ENCODE measurements at places on chromosomes 1 and 21. TPM values are rescaled to one million over a fixed set of nuclear protein-coding genes. Genes with fewer than 3 reads are reported as not detected.

The TEDDM1 gene
- not detected for total RNA-seq

GRCh38 chr1:180116964-180117763 lies 37.5 kb upstream of the QSOX1 start:
- no peaks in the 10 kb centered on the region for H3K36me3 ChIP-seq
- H3K27ac ChIP-seq, result no peak overlapping the region
- DNase-seq, result no peak
- H3K27me3 ChIP-seq, result no peaks in the 10 kb centered on the region
- H3K4me1 ChIP-seq, result peaks cover 12% of the 10 kb centered on the region
- H3K4me3 ChIP-seq, result no peak overlapping the region

DNA sequence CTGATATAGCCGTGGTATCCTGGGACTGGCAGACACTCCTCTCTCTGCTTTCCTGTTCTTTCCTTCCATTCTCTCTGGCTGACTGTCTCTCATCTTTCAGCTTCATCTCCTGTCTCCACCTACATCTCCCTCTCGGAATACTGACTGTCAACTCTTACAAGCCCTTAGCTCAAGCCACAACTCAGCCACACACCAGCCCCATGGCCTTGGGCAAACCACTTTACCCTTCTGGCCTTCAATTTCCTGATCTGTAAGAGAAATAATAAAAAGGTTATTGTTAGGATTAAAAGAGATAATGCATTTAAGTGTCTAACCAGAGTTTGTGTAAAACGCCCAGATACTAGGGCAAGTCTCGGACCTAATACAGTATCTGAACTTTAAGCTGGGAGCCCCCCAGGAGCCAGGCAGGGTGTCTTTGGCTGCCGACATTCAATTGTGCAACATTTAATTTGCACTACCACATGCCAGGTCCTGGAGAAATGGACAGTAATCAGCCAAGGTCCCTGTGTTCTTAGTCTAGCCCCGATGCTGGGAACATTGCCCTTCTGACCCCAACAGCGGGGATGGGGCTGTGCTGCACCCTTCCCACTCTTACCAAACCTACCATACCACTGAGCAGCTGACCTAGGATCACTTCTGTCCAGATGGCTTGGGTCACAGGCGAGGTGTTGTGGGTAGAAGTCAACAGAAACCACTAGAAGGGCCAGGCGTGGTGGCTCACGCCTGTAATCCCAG lies 5.1 kb downstream of the ECHDC2 start:
- H3K27ac ChIP-seq, result no peak overlapping the region
- no peak overlapping the region for H3K4me3 ChIP-seq
- DNase-seq, result no peak
- H3K36me3 ChIP-seq, result no peaks in the 10 kb centered on the region

DNA sequence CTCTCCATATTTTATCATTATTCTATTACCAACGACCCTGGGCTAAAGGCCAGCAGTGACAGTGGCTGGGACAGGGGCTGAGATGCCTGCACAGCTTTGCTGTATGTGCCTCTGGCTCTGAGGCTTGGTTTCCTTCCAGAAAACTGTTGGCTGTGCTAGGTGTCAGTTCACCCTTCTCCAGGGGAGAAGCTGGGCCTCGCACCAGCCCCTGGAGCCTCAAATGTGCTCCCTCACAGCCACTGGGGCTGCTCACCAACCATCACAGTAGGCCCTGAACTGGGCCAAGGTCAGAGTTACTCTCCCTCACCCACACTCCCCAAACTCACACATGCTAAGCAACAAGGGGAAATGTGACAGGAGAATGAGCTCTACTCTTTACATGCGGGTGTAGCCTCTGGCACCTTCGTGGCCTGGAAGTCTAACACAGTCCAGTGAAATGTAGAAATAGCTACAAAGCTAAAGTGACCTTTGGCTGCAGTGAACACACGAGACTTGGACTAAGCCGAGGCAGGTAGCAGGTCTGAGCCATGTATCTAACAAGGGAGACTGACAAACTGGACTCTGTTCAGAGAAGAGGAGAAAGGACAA lies 4.7 kb upstream of the CD160 start:
- H3K4me3 ChIP-seq, result no peak overlapping the region
- H3K27me3 ChIP-seq, result no peaks in the 10 kb centered on the region
- no peak for DNase-seq
- no peak overlapping the region for H3K27ac ChIP-seq
- H3K4me1 ChIP-seq, result no peaks in the 10 kb centered on the region
- H3K36me3 ChIP-seq, result no peaks in the 10 kb centered on the region

- H3K27ac ChIP-seq, result no peak overlapping the region
- peaks cover 4% of the 10 kb centered on the region for H3K4me1 ChIP-seq
Measured at GRCh38 chr1:24139841-24140425, 3.0 kb downstream of the IL22RA1 start.

The PLEKHN1 gene
- total RNA-seq, result 0.14 TPM

DNA sequence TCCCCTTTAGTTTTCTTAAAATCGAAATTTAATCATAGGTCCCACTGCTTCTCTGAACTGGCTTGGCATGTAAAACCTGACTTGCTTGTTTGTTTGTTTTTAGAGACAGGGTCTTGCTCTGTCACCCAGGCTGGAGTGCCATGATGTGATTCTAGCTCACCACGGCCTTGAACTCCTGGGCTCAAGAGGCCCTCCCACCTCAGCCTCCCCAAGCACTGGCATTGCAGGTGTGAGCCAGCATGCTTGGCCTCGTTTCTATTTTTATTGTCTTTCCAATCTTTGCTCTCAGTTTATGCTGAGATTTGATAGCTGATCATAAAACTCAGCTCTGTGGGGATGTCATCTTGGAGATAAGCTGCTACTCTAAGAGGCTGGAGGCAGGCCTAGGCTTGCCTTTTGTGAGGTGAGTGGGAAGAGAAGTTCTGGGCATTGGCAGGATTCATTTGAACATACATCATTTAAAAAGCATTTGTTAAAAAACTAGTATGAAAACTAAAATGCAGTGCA lies 51.5 kb upstream of the GCLM start:
- H3K27me3 ChIP-seq, result no peaks in the 10 kb centered on the region
- H3K4me1 ChIP-seq, result no peaks in the 10 kb centered on the region
- no peak overlapping the region for H3K27ac ChIP-seq
- DNase-seq, result peak; percentile 36

DNA sequence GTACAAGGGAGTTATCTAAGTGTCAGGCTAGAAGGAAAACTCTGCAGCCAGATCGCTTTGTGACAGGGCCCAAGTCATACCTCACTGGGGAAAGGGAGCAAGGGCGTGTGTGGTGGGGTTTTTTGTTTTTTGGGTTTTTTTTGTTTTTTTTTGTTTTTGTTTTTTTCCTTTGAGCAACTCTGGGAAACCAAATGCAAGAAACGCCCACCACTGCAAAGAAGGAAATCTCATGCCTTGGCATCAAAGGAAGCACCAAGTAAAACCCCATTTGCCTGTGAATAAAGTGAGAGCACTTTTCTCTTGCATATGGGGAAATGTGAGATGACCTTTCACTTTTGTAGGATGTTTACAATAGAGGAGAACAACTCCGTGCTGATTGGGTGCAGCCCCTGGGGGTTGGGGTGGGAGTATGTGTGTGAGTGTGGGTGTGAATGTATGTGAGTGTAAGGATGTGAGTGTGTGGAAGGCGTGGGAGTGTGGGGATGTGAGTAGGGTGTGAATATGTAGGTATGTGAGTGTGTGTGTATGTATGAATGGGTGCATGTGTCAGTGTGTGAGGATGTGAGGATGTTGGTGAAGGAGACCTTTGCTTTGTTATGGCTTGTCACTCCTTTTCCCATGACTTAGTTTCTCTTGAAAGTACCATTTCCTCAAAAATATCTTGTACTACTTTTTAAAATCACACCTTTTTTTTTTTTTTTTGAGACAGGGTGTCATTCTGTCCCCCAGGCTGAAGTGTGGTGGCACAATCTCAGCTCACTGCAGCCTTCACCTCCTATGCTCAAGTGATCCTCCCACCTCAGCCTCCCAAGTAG lies 34.6 kb downstream of the IL12RB2 start:
- H3K27me3 ChIP-seq, result no peaks in the 10 kb centered on the region
- no peak overlapping the region for H3K4me3 ChIP-seq
- H3K36me3 ChIP-seq, result no peaks in the 10 kb centered on the region
- DNase-seq, result no peak
- H3K4me1 ChIP-seq, result no peaks in the 10 kb centered on the region

- no peak overlapping the region for H3K4me3 ChIP-seq
- peaks cover 11% of the 10 kb centered on the region for H3K4me1 ChIP-seq
- no peaks in the 10 kb centered on the region for H3K27me3 ChIP-seq
- H3K36me3 ChIP-seq, result no peaks in the 10 kb centered on the region
Measured at GRCh38 chr1:167739752-167740151, 18.0 kb downstream of the MPZL1 start.

- peak; percentile 25 for DNase-seq
- H3K27ac ChIP-seq, result no peak overlapping the region
- no peaks in the 10 kb centered on the region for H3K4me1 ChIP-seq
- H3K27me3 ChIP-seq, result no peaks in the 10 kb centered on the region
Measured at GRCh38 chr21:36854391-36854790, 112.1 kb downstream of the HLCS start.

DNA sequence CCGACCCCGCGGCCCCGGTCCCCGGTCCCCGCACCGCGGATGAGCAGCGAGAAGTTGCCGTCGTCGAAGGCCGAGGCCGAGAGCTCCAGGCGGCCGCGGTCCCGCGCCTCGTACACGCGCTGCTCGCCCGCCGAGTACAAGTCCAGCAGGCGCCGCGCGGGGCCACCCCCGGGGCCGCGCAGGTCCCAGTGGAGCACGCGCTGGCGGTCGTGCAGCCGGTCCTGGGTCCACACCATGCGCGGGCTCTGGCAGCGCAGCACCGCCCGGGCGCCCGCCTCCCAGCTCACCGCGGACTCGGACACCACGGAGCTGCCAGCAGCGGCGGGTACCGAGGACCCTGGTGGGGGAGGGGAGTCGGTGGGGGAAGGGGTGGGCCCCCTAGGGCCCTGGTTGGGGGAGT lies 2.9 kb downstream of the MXRA8 start:
- H3K27ac ChIP-seq, result peak overlapping the region; percentile 86
- H3K27me3 ChIP-seq, result peaks cover 70% of the 10 kb centered on the region
- H3K36me3 ChIP-seq, result no peaks in the 10 kb centered on the region

DNA sequence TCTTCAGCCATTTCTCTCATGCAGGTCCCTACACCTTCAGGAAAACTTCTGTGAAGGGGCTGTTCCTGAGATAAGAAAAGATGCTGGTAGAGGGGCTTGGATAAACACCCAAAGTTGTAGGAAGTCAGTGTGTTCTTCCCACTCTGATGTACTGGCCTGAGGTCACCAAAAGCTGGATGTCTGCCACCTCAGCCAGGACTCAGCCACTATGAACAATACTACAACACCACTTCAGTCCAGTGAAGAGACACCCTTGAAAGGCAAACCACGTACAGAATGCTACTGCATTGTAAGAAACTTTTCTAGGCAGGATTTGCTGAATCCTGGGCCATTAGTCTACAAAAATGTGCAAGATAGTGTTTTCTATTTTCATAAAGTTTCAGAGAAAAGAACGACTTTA lies 2.4 kb downstream of the PTPN14 start:
- no peak for DNase-seq
- peaks cover 12% of the 10 kb centered on the region for H3K27me3 ChIP-seq
- H3K36me3 ChIP-seq, result no peaks in the 10 kb centered on the region
- H3K4me3 ChIP-seq, result no peak overlapping the region

- H3K36me3 ChIP-seq, result no peaks in the 10 kb centered on the region
- no peaks in the 10 kb centered on the region for H3K27me3 ChIP-seq
- H3K27ac ChIP-seq, result peak overlapping the region; percentile 6
- H3K4me1 ChIP-seq, result peaks cover 21% of the 10 kb centered on the region
- H3K4me3 ChIP-seq, result no peak overlapping the region
- no peak for DNase-seq
Measured at GRCh38 chr1:203354246-203354645, 3.3 kb upstream of the FMOD start.

The GFI1 gene
- total RNA-seq, result 4.5 TPM

GRCh38 chr1:10122926-10123325 lies 87.4 kb upstream of the KIF1B start:
- peak overlapping the region; percentile 69 for H3K27ac ChIP-seq
- H3K36me3 ChIP-seq, result peaks cover 25% of the 10 kb centered on the region
- H3K27me3 ChIP-seq, result no peaks in the 10 kb centered on the region
- H3K4me3 ChIP-seq, result no peak overlapping the region
- no peaks in the 10 kb centered on the region for H3K4me1 ChIP-seq
- peak; percentile 11 for DNase-seq

The CD5L gene
- not detected for total RNA-seq

The BRINP2 gene
- total RNA-seq, result not detected

The SPRR2E gene
- not detected for total RNA-seq

The OR6N1 gene
- not detected for total RNA-seq

- H3K4me3 ChIP-seq, result no peak overlapping the region
- peak overlapping the region; percentile 71 for H3K27ac ChIP-seq
- no peaks in the 10 kb centered on the region for H3K36me3 ChIP-seq
- peaks cover 26% of the 10 kb centered on the region for H3K4me1 ChIP-seq
- DNase-seq, result peak; percentile 59
- no peaks in the 10 kb centered on the region for H3K27me3 ChIP-seq
Measured at GRCh38 chr1:164588516-164589341, 29.7 kb downstream of the PBX1 start.

The SLFNL1 gene
- total RNA-seq, result not detected

The SERPINC1 gene
- not detected for total RNA-seq

- H3K4me1 ChIP-seq, result peaks cover 6% of the 10 kb centered on the region
- no peak overlapping the region for H3K4me3 ChIP-seq
- no peaks in the 10 kb centered on the region for H3K36me3 ChIP-seq
- no peak overlapping the region for H3K27ac ChIP-seq
- no peaks in the 10 kb centered on the region for H3K27me3 ChIP-seq
Measured at GRCh38 chr1:95018602-95019369, 54.0 kb downstream of the ALG14 start.

The CFHR1 gene
- total RNA-seq, result not detected

GRCh38 chr21:26943921-26944320 lies 23.0 kb downstream of the ADAMTS5 start:
- no peak overlapping the region for H3K27ac ChIP-seq
- H3K4me3 ChIP-seq, result no peak overlapping the region
- no peaks in the 10 kb centered on the region for H3K4me1 ChIP-seq
- no peaks in the 10 kb centered on the region for H3K36me3 ChIP-seq
- DNase-seq, result no peak

DNA sequence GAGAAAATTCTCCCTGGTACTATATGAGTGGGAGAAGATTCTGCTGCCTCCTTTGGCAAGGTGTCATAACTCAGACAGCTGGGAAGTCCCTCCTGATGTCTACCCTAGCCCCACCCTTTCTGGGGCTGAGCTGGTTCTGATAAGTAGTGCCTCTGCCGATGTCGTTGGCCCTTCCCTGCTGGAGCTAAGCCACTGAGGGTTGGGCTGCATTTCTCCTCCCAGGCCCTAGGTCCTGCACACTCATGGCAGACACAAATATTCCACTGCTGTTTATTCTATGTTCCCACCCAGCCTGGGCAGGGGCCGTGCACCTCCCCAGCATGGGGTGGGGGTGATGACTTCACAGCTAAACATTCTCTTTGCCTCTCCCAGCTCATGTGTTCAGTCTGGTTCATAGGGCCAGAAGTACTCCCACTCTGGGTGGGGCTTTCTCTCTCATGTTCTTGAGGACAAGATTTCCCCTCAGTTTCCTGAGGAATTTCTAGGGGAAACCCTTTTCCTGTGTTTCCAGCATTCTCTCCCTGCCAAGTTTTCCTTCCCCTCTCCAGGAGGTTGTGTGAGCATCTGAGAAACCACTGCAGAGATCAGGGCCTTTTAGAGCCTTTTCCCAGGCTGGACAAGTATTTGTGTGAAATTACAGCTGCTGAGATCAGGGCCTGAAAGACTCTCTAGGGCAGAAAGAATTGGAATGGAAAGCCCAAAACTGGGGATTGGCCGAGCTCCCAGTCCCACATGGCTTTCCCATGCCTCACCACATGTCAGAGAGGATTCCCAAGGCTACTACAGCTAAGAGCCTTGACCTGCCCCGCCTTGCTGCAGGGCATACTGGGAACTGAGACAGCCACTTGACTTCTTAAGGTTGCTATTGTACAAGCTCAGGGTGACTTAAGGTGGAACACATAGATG lies 66.2 kb downstream of the ATP2B4 start:
- no peaks in the 10 kb centered on the region for H3K27me3 ChIP-seq
- peak overlapping the region; percentile 82 for H3K27ac ChIP-seq
- no peak overlapping the region for H3K4me3 ChIP-seq
- H3K36me3 ChIP-seq, result no peaks in the 10 kb centered on the region
- H3K4me1 ChIP-seq, result peaks cover 87% of the 10 kb centered on the region

The FCRL5 gene
- 1.2 TPM for total RNA-seq
